Suppressor macrophage (primary cell): ENCODE measurements at places on chromosomes 2 and 18.

GRCh38 chr2:11121099-11121822 lies 34.0 kb upstream of the SLC66A3 start:
- DNase-seq: no peak

DNA sequence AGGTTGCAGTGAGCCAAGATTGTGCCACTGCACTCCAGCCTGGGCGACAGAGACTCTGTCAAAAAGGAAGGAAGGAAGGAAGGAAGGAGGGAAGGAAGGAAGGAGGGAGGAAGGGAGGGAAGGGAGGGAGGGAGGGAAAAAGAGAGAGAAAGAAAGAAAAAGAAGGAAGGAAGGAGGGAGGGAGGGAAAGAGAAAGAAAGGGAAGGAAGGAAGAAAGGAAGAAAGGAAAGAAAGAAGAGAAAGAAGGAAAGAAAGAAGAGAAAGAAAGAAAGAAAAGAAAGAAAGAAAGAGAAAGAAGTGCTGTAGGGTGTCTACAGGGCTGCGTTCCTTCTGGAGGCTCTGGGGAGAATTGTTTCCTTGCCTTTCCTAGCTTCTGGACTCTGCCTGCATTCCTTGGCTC lies 22.5 kb upstream of the RAB11FIP5 start:
- no peak for DNase-seq

DNA sequence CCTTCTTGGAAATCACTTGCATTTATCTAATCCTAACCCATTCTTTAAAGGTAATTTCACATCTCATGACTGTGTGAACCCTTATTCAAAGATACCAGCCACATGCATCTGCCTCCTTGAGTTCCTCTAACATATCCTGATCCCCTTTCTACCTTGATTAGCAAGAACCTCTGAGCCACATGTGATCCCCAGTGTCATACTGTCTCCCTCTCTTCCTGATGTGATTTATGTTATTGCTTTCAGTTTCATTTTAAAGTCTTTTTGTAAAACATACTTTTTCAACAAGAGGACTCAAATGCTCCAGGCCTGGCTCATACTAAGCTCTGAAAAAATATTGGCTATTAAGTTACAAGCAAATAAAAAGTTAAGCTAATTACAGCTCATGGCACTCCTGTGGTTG lies 470.1 kb downstream of the DLGAP1 start:
- no peak for DNase-seq

DNA sequence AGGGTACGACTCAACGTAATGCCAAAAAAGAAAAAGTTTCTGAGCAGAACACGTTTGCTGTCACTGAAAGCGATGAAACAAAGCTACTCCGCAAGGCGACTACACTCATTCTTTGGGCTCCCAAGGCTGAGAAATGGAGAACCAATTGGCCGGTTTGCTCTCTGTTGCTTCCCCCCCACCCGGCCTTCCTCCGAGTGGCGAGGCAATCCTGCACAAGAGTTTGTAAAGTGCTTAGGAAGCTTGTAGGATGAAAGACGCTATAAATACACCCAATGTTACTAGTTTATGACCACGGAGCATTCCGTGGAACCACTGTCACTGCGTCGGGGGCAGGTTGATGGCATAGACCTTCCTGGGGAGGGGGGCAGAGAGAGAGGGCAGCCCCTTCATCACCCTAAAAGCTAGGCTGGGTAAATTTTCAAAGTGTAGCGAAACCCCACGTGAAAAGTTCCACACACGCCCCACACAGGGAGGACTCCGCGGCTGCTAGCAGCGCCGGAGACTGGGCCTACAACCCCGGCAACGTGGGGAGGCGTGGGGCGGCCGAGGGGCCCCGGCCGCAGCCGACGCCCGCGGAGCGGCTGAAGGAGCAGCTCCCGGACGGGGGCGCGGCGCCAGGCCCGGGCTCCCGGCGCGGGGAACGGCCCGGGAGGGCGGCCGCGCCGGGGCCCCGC lies 915 bp downstream of the CUL3 start:
- peak; percentile 77 for DNase-seq

GRCh38 chr2:119126650-119127049 lies 31.9 kb downstream of the C1QL2 start:
- DNase-seq: peak; percentile 76

- no peak for DNase-seq
These were observed 613.5 kb upstream of the SETBP1 start for GRCh38 chr18:44067186-44067585.

GRCh38 chr2:194270648-194271047 lies 1386.4 kb upstream of the SLC39A10 start:
- DNase-seq: no peak

GRCh38 chr2:7951001-7951400 lies 730.9 kb upstream of the ID2 start:
- no peak for DNase-seq

DNA sequence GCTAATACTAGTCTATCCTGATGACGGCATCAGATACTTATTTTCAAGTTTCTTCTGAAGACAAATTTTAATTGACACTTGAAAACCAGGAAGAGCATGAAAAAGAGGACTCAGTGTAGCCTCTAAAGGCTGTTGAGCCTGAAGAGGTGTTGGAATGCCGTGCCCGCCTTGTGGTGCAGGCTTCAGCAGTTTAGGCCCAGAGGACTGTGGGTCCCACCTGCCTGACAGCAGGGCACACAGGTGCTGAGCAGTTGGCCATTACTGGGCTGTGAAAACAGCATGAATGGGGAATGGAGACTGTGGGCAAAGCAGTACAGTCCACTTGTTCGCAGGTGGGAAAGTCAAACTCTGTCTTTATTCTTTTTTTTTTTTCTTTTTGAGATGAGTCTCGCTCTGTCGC lies 49.8 kb upstream of the THOC1 start:
- DNase-seq: no peak

DNA sequence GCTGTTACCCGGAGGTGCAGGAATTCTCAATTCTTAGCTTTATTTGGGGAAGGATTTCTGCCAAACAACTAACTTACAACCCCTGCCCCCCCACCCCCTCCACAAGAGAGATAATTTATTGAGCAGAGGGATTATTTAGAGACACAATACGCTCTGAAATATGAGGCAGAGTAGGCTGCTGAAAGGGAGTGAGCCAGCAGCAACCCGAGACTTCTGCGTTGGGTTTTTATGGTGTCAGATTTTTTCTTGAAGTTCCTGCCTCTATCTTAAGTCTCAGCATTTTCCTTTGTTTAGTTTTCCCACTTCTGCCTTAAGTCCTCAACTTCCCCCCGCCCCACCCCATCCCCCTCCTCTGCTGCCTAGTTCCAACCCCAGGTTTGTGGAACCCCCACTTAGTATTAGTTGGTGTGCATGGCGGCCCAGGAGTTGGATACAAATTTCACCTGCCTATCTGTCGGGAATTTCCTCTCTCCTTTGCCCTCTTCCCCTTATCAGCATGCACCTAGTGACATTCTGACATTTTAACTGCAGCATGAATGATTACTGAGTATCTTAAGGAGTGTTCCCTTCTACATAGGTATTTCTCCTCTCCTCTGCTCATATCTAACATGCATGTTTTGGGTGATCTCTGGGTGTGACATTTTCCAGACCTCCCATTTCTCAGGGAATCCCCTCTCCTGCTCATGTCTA lies 1635.9 kb upstream of the LRRTM1 start:
- no peak for DNase-seq

- DNase-seq: no peak
These were observed 24.7 kb upstream of the NT5C1B start for GRCh38 chr2:18614041-18614440.

GRCh38 chr2:86491088-86491487 lies 49.9 kb downstream of the KDM3A start:
- DNase-seq: no peak
